GM23338 (cell line): ENCODE measurements at places on chromosomes 12 and 14. TPM values are rescaled to one million over a fixed set of nuclear protein-coding genes. Genes with fewer than 3 reads are reported as not detected.

- H3K4me1 ChIP-seq, result peaks cover 14% of the 10 kb centered on the region
- DNase-seq, result no peak
- H3K27ac ChIP-seq, result no peak overlapping the region
- no peak overlapping the region for H3K4me3 ChIP-seq
- no peaks in the 10 kb centered on the region for H3K36me3 ChIP-seq
- no peaks in the 10 kb centered on the region for H3K27me3 ChIP-seq
These were observed 474.3 kb downstream of the ATP23 start for GRCh38 chr12:58415716-58416115.

- peak overlapping the region; percentile 99 for H3K27ac ChIP-seq
- no peaks in the 10 kb centered on the region for H3K27me3 ChIP-seq
- H3K36me3 ChIP-seq, result peaks cover 15% of the 10 kb centered on the region
- no peak for DNase-seq
These were observed 3.4 kb downstream of the GDF11 start for GRCh38 chr12:55746174-55746912.

- H3K27me3 ChIP-seq, result no peaks in the 10 kb centered on the region
- no peaks in the 10 kb centered on the region; the same call in 1 of the 2 replicates for H3K36me3 ChIP-seq
- no peak overlapping the region for H3K4me3 ChIP-seq
- H3K27ac ChIP-seq, result no peak overlapping the region
These were observed 43.6 kb downstream of the PTPRR start for GRCh38 chr12:70876952-70877351.

GRCh38 chr12:91289906-91290305 lies 107.3 kb upstream of the DCN start:
- H3K27me3 ChIP-seq, result no peaks in the 10 kb centered on the region
- no peaks in the 10 kb centered on the region for H3K4me1 ChIP-seq
- H3K36me3 ChIP-seq, result no peaks in the 10 kb centered on the region
- no peak for DNase-seq
- H3K27ac ChIP-seq, result no peak overlapping the region

- no peak overlapping the region for H3K4me3 ChIP-seq
- DNase-seq, result no peak
- H3K27me3 ChIP-seq, result no peaks in the 10 kb centered on the region
- H3K27ac ChIP-seq, result no peak overlapping the region
These were observed 127.7 kb upstream of the RTL1 start for GRCh38 chr14:101031186-101031585.

- H3K27ac ChIP-seq, result no peak overlapping the region
- DNase-seq, result no peak
- no peak overlapping the region for H3K4me3 ChIP-seq
- H3K4me1 ChIP-seq, result no peaks in the 10 kb centered on the region
These were observed 409.0 kb downstream of the RGS6 start for GRCh38 chr14:72341237-72341636.

GRCh38 chr14:95730126-95730525 lies 16.2 kb upstream of the TCL1A start:
- DNase-seq, result no peak
- no peak overlapping the region for H3K27ac ChIP-seq
- H3K36me3 ChIP-seq, result no peaks in the 10 kb centered on the region
- no peaks in the 10 kb centered on the region for H3K27me3 ChIP-seq

DNA sequence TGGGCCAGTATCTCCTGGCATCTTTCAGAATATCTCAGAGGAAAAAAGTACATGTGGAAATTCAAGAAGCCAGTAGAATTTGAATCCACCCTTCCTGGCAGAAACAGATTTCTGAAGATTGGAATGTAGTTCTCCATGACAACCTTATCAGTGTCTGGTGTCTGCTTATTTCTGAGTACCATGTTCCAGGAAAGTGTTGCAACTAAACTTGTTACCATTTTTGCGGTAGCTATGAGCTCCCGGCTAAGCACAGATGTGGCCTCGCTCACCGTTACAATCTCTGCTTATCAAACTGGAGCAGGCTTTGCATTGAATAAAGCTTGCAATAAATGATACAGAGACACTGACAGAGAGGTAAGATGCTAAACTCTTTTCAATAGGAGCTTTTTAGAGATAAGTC lies 13.0 kb upstream of the ITPR2 start:
- no peak overlapping the region for H3K27ac ChIP-seq
- H3K36me3 ChIP-seq, result no peaks in the 10 kb centered on the region
- H3K27me3 ChIP-seq, result no peaks in the 10 kb centered on the region
- H3K4me3 ChIP-seq, result no peak overlapping the region

GRCh38 chr12:268483-268840 lies 5.8 kb upstream of the SLC6A13 start:
- no peaks in the 10 kb centered on the region for H3K4me1 ChIP-seq
- no peaks in the 10 kb centered on the region for H3K27me3 ChIP-seq
- H3K27ac ChIP-seq, result no peak overlapping the region
- no peaks in the 10 kb centered on the region for H3K36me3 ChIP-seq

GRCh38 chr12:121753844-121754264 lies 39.6 kb downstream of the RHOF start:
- H3K4me3 ChIP-seq, result no peak overlapping the region
- no peak for DNase-seq
- no peaks in the 10 kb centered on the region; the same call in 1 of the 2 replicates for H3K36me3 ChIP-seq
- H3K27ac ChIP-seq, result no peak overlapping the region
- H3K4me1 ChIP-seq, result no peaks in the 10 kb centered on the region

DNA sequence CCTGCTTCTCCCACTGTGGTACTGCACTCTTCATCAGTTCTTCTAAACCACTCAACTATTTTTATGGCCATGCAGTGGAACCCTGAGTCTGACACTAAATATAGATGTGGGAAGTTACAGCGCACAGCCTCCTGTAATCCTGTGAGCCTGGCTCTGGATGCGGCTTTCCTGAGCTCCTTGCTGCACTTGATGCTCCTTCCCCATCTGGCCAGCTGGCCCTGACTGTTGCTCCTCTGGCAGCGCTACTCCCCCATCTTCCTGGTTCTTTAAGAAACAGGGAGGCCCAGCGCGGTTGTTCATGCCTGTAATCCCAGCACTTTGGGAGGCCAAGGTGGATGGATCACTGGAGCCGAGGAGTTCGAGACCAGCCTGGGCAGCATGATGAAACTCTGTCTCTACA lies 24.6 kb downstream of the IQSEC3 start:
- DNase-seq, result no peak
- no peak overlapping the region for H3K27ac ChIP-seq
- H3K4me3 ChIP-seq, result no peak overlapping the region
- H3K36me3 ChIP-seq, result no peaks in the 10 kb centered on the region

GRCh38 chr12:110853836-110854235 lies 7.0 kb downstream of the CCDC63 start:
- no peak overlapping the region for H3K27ac ChIP-seq
- DNase-seq, result peak; percentile 50
- H3K27me3 ChIP-seq, result no peaks in the 10 kb centered on the region
- peaks cover 6% of the 10 kb centered on the region for H3K4me1 ChIP-seq

GRCh38 chr12:48071808-48072207 lies 34.1 kb downstream of the SENP1 start:
- H3K4me3 ChIP-seq, result no peak overlapping the region
- no peaks in the 10 kb centered on the region for H3K27me3 ChIP-seq
- DNase-seq, result no peak
- H3K36me3 ChIP-seq, result peaks cover 15% of the 10 kb centered on the region
- no peak overlapping the region for H3K27ac ChIP-seq

DNA sequence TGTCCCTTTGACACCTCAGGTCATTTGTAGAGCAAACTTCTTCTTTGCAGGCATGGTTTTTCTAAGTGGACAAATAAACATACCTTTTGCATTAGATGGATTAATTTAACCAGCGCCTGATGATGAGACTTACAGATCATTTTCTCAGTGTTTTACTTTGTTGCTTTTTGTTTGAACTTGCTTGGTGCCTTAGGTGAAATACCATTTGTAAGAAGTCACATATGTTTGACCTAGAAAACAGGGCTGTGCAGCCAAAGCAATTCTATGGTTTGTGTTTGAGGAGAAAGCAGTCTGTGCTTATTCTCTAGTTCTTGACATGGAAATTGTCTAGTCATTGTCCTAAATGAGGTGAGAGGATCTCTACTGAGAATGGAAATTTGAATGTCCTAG lies 111.1 kb downstream of the DIP2B start:
- no peak overlapping the region for H3K4me3 ChIP-seq
- peaks cover 52% of the 10 kb centered on the region for H3K4me1 ChIP-seq
- H3K27me3 ChIP-seq, result no peaks in the 10 kb centered on the region

GRCh38 chr12:113587720-113588119 lies 116.0 kb upstream of the LHX5 start:
- H3K4me1 ChIP-seq, result peaks cover 23% of the 10 kb centered on the region
- no peaks in the 10 kb centered on the region for H3K36me3 ChIP-seq
- peak overlapping the region; percentile 6; the same call in 1 of the 2 replicates for H3K4me3 ChIP-seq
- H3K27ac ChIP-seq, result peak overlapping the region; percentile 97
- peaks cover 11% of the 10 kb centered on the region for H3K27me3 ChIP-seq

DNA sequence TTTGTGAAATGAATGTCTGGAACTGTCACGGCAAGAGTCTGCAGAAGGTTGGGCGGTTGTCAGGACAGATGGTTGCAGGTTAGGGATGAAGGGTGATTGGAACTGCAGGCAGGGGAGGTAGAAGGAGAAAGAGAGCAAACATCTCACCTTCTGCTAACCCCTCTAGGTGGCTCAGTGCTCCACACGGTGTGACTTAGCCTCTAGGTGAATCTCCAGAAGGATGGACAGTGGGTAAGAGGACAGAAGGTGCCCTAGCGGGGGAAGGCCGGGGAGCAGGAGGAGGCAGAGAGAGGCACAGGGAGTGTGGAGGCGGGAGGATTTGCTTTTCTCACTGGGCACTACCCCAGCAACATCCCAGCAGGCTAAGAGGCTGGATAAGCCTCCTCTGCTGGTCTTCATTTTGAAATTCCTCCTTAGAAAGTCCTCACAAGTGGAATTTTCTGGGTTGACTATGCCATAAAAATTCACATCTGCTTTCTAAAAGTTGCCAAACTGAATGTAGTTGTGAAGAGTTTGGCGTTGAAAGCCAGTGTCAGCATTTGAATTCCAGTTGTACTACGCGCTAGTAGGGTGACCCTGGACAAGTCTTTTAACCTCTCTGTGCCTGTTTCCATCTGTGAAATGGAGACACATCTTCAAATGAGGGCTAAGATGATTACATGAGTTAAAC lies 10.7 kb upstream of the GPR68 start:
- H3K27ac ChIP-seq, result no peak overlapping the region
- peaks cover 9% of the 10 kb centered on the region for H3K4me1 ChIP-seq
- H3K4me3 ChIP-seq, result no peak overlapping the region
- no peaks in the 10 kb centered on the region for H3K36me3 ChIP-seq
- no peak for DNase-seq

- no peaks in the 10 kb centered on the region for H3K27me3 ChIP-seq
- no peaks in the 10 kb centered on the region for H3K36me3 ChIP-seq
- peaks cover 5% of the 10 kb centered on the region; the same call in 1 of the 2 replicates for H3K4me1 ChIP-seq
- DNase-seq, result no peak
- H3K27ac ChIP-seq, result no peak overlapping the region
These were observed 4.4 kb upstream of the KRT75 start for GRCh38 chr12:52438305-52439301.

DNA sequence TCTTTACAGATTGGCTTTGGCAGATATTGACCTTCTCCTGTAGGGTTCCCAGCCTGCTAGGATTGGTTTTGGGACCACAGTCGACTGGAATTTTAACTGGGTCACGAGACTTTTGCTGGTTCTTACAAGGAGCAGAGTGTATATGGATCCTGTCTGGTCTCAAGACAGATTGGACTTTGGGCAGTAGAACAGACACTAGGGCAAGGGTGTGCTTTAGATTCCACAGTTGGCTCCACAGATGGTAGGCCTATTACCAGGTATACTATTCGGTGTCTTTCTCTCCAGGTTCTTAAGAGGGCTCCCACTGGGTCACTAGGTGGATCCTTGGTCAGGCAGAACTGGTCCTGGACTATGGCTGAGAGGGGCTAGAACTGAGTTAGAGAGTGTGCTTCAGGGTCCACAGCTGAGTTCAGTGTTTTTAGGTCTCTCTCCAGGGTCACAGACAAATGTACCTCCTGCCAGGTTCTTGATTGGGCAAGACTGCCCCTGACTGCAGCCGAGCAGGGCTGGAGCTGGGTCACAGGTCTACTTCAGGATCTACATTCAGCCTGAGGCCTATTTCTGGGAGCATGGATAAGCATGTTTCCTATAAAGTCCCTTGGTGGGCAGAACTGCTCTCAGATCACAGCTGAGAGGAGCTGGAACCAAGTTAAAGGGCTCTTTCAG lies 460.2 kb downstream of the TMEM117 start:
- no peaks in the 10 kb centered on the region for H3K27me3 ChIP-seq
- no peak overlapping the region for H3K4me3 ChIP-seq
- no peaks in the 10 kb centered on the region for H3K36me3 ChIP-seq

DNA sequence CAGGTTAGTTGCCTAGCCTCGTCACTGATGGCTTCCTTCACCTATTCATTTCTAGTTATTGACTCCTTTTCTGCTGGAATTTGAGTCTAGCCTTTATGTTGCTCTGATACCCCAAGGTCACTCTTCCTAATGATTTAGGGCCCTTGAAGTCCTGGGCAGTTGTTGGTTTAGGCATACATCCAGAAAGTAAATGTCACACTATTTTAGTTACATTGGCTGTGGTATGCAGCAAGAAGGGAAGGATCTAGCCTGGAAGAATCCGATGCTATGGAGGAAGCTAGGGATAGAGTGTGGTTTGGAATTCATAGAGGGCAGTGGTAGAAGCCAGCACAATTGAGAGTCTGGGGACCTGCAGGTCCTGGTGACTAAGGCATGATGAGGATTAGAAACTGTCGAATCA lies 38.0 kb downstream of the RGS6 start:
- H3K4me1 ChIP-seq, result no peaks in the 10 kb centered on the region
- H3K27ac ChIP-seq, result no peak overlapping the region
- no peak overlapping the region for H3K4me3 ChIP-seq
- H3K27me3 ChIP-seq, result no peaks in the 10 kb centered on the region
- no peak for DNase-seq

GRCh38 chr14:65044596-65044959 lies 57.7 kb downstream of the MAX start:
- no peak overlapping the region for H3K27ac ChIP-seq
- H3K36me3 ChIP-seq, result no peaks in the 10 kb centered on the region
- H3K27me3 ChIP-seq, result no peaks in the 10 kb centered on the region
- no peak overlapping the region for H3K4me3 ChIP-seq

GRCh38 chr14:90717916-90718315 lies 98.3 kb downstream of the TTC7B start:
- DNase-seq, result peak; percentile 31
- no peaks in the 10 kb centered on the region for H3K36me3 ChIP-seq
- no peak overlapping the region for H3K4me3 ChIP-seq
- H3K27ac ChIP-seq, result 0 out of 2 replicates have a peak overlapping the region, but pooled peaks have one; percentile 47
- H3K27me3 ChIP-seq, result no peaks in the 10 kb centered on the region

The KRT77 gene
- total RNA-seq, result not detected in 2 replicates

The TC2N gene
- total RNA-seq, result 35.0 and 42.1 TPM in 2 replicates

The NRXN3 gene
- 1.0 and 1.6 TPM in 2 replicates for total RNA-seq

The CRIP2 gene
- total RNA-seq, result 3.4 and 5.0 TPM in 2 replicates
